ENCODE measurements at places on chromosomes 16 and 17. TPM values are rescaled to one million over a fixed set of nuclear protein-coding genes. Genes with fewer than 3 reads are reported as not detected.

HOXB1 gene
- not detected for polyA plus RNA-seq

P2RX1 gene
- 0.05 TPM for polyA plus RNA-seq

GALNS gene
- 23.2 TPM for polyA plus RNA-seq

TBX6 gene
- polyA plus RNA-seq: 0.40 TPM

SRCIN1 gene
- polyA plus RNA-seq: 0.37 TPM

KIF18B gene
- 25.2 TPM for polyA plus RNA-seq

HEXIM1 gene
- polyA plus RNA-seq: 5.0 TPM

GUCY2D gene
- not detected for polyA plus RNA-seq

OTOP2 gene
- polyA plus RNA-seq: not detected

KIF2B gene
- not detected for polyA plus RNA-seq

TERB1 gene
- not detected for polyA plus RNA-seq

ZFPM1 gene
- polyA plus RNA-seq: 0.72 TPM

ZSWIM7 gene
- polyA plus RNA-seq: 33.8 TPM
